ENCODE measurements at places on chromosomes 4 and X.

DNA sequence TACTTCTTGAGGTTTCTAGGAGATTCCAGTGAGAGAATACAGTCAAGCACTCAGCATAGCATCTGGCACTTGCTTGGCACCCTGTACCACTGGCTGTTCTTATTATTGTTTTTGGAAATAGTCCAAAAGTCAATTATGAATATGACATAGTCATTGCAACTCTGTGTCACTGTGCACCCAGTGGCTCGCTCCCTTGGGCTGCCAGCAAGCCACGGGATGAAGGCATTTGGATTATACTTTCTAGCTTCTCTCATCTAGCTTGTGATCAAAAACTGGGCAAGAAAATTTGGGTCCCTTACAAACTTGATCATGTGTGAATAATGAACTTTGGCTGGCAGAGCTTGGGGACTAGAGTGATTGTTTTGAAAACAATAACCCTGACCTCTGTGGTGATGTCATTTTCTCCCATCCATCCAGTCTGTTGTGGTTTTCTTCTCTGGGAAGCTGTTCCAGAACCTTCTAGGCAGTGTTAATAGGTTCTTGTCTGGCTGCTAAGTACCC is 32.7 kb upstream of the LIMCH1 start:
- no peak for DNase-seq

DNA sequence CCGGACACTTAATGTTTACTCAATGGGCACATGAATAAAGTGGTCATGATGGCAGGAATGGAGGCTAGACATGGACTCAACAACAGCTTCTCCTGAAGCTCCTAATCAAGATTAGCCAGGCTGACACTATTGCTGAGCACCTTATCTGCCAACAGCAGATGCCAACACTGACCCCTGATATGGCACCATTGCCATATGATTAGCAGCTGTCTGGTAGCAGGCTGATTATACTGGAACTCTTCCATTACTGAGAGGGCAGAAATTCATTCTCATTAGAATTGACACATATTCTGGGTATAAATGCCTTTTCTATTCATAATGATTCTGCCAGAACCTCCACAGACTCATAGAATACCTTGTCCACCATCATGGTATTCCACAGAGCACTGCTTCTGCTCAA is 18.4 kb upstream of the AFF1 start:
- DNase-seq = no peak

DNA sequence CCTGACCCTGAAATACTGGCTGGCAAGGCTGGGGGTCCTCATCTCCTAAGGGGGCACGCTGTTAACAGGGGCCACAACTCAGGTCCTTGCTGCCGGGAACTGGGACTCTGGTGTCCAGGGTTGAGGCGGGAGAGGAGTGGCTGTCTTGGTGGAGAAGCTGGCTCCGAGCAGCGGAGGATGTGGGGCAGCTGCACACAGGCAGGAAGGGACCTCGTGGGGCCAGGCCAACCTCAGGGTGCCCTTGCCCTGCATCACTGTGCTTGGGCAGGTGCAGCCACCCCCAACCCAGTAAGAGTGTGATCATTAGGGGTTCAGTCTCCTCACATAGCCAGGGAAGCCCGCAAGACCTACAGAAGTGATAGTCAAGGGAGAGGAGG is 12.6 kb upstream of the PDE6B start:
- DNase-seq = no peak

DNA sequence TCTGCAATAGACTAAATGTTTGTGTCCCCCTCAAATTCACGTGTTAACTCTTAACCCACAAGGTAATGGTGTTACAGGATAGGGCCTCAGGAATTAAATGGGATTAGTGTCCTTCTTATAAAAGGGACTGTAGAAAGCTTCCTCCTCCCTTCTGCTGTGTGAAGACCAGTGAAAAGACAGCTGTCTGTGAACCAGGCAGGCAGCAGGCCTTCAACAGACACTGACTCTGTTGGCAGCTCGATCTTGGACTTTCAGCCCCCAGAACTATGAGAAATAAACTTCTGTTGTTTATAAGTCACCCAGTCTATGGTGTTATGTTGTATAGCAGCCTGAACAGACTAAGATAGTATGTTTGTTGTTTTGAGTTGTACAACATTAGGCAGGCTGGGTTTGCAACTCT is 208.1 kb downstream of the GBA3 start:
- DNase-seq = no peak

DNA sequence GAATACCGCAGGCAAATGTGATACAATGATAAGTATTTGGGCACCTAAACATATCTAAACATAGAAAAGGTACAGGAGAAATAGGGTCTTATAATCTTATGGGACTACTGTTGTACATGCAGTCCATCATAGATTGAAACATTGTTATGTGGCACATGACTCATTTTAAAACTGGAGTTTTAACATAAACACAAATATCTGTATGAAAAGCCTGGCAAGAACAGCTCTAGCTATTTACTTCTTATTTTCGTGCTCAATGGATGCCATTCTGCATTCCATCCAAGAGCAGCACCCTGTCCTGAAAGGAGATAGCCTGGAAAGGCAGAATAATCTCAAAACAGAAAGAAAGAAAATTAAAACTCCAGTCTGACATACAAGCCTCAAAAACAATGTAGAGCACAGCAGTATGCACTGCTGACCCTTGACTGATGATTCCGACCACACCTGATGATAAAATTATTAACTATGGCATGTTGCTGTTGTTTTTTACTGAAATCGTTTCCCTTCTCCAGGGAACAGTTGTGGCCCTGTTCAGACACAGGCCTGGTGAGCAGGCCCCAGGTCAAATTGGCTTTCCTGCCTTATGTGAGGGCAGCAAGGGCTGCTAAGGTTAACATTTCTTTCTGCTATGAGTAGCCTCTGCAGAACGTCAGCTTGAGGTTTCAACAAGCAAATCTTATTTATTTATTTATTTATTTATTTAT is 152.7 kb downstream of the APBB2 start:
- no peak for DNase-seq

- DNase-seq = no peak
These were observed 115.8 kb upstream of the INPP4B start for GRCh38 chr4:142961866-142962265.

DNA sequence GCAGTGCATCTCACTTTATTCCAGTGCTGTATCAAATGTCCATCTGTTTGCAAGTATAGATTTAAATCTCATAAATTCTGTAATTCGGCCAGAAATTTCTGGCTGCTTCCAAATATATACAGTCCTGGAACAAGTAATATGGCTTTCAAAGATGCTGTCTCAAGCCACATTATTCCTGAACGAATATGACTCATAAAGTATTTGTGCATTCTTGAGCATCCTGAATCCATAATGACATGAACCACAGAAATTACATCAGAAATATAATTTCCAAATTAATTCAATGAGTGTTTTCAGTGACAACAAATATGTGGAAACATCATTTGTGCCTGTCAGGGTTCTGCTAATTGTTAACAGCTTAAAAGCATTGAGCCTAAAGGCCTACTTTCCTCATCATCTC is 140.9 kb upstream of the HPGD start:
- DNase-seq = no peak

GRCh38 chr4:145487631-145488030 is 6.0 kb downstream of the SMAD1 start:
- DNase-seq = no peak

DNA sequence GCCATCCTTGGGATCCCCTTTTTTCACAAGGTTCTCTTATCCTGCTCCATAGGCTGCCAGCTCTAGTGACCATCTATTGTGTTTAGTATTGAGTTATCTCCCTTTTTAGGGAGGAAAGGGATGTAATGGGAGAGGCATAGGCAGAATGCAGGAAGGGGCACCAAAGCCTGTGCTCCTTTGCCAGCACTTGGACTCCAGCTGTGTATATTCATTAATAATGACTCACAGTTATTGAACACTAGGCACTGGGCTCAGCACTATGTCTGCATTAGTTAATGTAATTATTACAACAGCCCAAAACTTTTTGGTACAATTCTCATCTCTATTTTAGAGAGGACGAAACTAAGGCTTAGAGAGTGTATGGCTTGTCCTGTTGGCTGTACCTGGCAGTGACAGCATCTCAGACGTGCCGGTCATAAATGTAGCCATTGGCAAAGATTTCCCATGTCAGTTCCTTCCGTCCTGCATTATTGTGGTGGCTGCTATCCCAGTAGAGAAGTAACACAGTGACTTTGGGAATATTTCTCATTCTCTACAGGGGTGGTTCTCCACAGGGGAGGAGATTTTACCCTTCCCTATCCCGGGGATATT is 90.3 kb downstream of the AFF1 start:
- no peak for DNase-seq

DNA sequence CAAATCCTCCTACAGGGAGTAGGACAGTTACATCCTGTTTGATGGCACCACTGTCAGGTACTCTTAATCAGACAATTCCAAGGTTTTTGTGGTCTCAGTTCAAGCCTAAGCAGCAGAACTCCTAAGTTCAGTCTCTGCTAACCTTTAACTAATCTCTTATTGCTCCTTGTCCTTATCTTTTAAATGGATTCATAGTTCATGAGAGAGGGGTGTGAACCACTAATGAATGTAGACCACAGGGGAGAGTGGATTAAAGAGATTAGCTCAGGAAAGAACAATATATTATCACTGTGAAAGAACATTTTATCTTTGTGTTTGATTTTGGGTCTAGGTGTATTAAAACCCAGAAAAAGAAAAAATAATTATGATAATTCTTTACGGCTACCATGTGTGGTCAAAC is 168.9 kb downstream of the DCK start:
- DNase-seq = no peak

GRCh38 chrX:96430756-96431455 is 253.7 kb upstream of the DIAPH2 start:
- DNase-seq = no peak

DNA sequence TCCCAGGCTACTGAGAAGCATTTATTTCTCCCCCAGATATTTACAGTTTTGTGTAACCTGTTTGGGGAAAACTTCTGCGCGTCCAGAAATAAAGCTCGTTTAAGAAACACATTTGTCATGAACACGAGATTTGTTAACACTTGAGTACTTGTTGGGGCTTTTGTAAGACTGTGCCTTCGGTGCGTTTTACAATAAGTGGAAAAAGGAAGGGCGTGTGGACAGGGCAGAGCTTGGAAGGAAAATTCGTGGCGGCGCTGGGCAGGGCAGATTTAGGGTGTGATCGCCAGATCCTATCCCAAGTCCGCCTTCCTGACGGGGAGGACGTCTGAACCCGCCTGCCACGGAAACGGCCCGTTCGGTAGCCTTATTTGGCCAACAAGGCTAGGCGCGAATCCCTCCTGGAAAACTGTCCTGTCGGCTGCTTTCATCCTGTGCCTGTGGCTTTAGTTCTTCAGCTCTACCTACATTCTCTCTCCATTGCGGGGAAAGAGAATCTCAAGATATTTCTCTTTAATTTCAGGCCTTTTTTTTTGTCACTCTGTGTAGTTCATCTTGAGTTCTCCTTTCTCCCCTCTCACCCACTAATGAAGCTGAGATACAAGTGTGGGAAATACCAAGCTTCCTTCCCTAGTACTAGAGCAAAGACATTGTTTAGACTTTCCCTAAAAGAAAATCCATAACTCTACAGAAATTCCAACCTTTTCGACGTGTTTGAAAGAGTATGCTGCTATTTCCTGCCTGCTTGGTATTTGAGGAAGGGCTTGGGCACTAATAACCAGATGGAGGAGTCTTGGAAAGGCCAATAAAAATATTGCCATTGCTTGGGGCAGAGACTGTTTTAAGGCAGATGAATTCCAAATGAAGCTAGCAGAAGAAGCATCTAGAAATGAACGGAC is 982 bp downstream of the PDLIM5 start:
- DNase-seq = no peak

DNA sequence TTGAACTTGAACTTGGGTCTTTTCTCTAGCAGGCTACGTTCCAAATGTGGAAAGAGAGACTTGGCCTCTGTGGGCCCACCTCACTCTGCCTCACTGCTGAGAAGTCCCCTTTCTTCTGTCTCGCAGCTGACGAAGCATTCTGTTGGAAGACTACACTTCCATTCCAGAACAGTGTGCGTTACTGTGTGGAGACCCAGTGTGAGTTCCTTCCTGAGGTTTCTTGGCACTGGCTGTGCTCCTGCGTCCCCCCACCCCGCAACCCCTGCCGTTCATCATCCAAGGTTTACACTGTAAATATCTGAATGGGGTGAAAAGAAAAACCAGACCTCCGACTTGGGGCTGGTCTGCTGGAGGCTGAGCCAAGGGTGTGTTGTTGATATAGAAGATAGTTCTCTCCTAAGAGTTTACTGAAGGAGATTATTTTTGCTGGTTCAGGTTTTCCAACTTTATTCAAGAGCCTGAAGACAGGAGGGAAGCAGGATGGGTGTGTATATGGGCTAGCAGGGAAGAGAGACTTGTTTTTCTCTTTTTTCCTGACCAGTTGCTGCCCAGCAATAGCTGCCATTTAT is 34.7 kb downstream of the NHSL2 start:
- DNase-seq = no peak

- DNase-seq = no peak
These were observed 234.0 kb upstream of the SLIT2 start for GRCh38 chr4:20017777-20018115.

- no peak for DNase-seq
These were observed 96.3 kb downstream of the ZNF827 start for GRCh38 chr4:145842224-145842887.

- DNase-seq = no peak
These were observed 870.9 kb upstream of the FRG1 start for GRCh38 chr4:189069772-189070171.

- DNase-seq = no peak
These were observed 20.7 kb upstream of the TXLNG start for GRCh38 chrX:16765594-16765993.

DNA sequence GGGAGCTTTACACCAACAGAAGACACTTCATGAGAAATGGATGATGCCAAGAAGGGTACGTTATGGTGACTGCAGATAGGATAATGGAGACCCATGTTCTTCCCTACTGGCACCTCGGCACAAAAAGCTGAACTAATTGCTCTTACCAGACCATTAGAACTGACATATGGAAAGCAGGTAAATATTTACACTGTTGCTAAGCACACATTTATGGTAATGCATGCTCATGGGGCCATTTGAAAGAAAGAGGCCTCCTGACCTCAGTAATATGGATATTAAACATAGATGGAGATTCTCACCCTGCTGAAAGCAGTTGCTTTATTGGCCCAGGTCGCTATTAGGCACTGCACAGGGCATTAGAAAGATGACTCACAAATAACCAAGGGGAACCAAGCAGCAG is 1759.6 kb downstream of the C4orf33 start:
- DNase-seq = no peak

GRCh38 chr4:115781528-115782146 is 668.2 kb upstream of the NDST4 start:
- no peak for DNase-seq

GRCh38 chrX:148422526-148422925 is 77.9 kb upstream of the AFF2 start:
- no peak for DNase-seq

DNA sequence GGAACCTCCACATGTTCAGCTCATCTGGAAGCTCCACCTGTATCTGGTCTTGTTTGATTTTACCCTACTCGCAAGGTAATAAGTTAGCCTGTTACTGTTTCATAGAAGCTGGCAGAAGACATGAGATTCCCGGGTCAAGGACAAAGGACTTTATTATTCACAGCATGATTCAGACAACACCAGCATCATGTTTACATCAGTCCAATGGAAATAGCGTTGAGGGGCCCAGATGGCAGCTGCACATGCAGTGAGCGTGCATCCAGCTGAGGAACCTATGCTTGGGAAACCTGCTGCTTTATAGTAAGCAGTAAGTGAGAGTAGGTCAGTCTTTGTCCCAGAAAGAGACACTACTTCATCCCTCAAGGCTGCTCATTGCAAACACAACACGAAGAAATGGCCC is 19.8 kb downstream of the TSPAN5 start:
- DNase-seq = no peak

- DNase-seq = no peak
These were observed 1184.4 kb downstream of the RPA4 start for GRCh38 chrX:98068024-98068580.

GRCh38 chrX:10619425-10620046 is 849 bp downstream of the MID1 start:
- DNase-seq = no peak

Measured in cortex of kidney (tissue), 1 donor.